Mesothelial cell of epicardium (in vitro differentiated cells): ENCODE measurements at places on chromosomes 5 and 9. TPM values are rescaled to one million over a fixed set of nuclear protein-coding genes. Genes with fewer than 3 reads are reported as not detected.

Gene PRRX2
- total RNA-seq: 7.5 to 10.1 TPM (median 8.7 TPM) in 3 replicates

DNA sequence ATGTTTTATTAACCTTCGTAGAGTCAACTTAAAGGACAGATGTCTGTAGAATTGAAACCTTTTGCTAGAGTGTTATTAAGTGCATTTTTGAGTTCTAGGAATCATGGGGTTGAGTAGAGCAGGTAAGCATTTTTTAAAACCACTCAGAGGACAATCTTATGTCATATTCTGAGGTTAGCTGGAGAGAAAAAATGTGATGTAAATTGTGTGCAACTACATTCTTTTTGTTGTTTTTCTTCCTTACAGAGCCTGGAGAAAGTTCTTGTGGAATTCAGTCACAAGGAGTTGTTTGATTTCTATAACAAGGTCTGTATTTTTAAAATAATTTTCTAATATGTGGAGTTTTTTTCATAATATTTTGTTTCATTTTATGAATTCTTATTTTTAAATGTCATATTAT is 206.4 kb downstream of the COMMD10 start:
- peaks cover 25% of the 10 kb centered on the region for H3K36me3 ChIP-seq
- H3K4me1 ChIP-seq: peaks cover 27% of the 10 kb centered on the region
- H3K27ac ChIP-seq: peak overlapping the region; percentile 86
- DNase-seq: no peak
- H3K4me3 ChIP-seq: no peak overlapping the region

GRCh38 chr5:127416906-127417305 is 100.5 kb upstream of the PRRC1 start:
- DNase-seq: no peak
- H3K27me3 ChIP-seq: no peaks in the 10 kb centered on the region
- H3K36me3 ChIP-seq: no peaks in the 10 kb centered on the region
- peaks cover 5% of the 10 kb centered on the region for H3K4me1 ChIP-seq

Gene PDE6A
- 0.18 to 0.38 TPM (median 0.29 TPM) in 3 replicates for total RNA-seq
